Activated CD4-positive, alpha-beta T cell treated with anti-CD3 and anti-CD28 coated beads for 36 hours (primary cell): ENCODE measurements at places on chromosomes 2 and 18. TPM values are rescaled to one million over a fixed set of nuclear protein-coding genes. Genes with fewer than 3 reads are reported as not detected.

Gene FKBP7
- 3.4 TPM for total RNA-seq

DNA sequence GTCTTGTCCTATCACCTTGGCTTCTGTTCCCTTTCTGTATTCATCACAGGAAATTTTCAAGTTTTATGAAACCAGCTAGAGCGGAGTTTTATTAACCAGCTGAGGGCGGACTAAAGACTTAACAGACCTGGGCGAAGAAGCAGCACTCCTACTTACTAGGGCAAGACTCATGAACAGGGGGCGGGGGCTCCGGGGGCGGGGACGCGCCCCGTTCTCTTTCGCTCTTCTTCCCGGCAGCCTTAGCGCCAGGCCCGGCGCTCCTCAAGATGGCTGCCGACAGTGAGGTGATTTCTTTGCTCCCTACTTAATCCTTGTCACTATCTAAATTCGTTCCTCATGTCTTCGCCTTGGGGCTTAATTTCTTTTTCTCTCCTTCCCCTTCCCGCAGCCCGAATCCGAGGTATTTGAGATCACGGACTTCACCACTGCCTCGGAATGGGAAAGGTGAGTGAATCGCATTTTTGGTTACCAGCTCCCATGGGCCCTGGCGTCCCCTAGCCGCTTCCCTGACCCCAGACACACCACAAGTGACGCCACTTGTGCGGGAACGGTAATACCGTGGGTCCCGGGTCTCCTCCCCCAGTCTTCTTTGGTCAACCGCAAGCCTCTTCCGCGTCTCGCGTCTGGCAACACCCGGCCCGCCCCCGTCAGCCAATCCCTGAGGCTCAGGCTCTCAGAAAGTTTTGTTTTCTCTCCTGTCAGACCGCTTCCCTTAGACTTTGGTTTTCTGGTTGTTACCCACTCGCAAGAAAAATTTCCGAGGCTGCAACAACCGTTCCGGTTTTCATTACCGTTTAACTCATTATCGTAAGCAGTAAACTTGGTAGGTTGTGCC is at the start of gene RAB3GAP1:
Gene RAB3GAP1, plus strand, starts transcription at position 251 of the 835 bp plus-strand sequence. Its CDS starts 16 bp downstream, at position 267.
- peak; percentile 96 for DNase-seq

Gene OSBPL6
- total RNA-seq: 3.3 TPM

GRCh38 chr2:111653103-111653624 is 230.8 kb downstream of the ANAPC1 start:
- no peak for DNase-seq

DNA sequence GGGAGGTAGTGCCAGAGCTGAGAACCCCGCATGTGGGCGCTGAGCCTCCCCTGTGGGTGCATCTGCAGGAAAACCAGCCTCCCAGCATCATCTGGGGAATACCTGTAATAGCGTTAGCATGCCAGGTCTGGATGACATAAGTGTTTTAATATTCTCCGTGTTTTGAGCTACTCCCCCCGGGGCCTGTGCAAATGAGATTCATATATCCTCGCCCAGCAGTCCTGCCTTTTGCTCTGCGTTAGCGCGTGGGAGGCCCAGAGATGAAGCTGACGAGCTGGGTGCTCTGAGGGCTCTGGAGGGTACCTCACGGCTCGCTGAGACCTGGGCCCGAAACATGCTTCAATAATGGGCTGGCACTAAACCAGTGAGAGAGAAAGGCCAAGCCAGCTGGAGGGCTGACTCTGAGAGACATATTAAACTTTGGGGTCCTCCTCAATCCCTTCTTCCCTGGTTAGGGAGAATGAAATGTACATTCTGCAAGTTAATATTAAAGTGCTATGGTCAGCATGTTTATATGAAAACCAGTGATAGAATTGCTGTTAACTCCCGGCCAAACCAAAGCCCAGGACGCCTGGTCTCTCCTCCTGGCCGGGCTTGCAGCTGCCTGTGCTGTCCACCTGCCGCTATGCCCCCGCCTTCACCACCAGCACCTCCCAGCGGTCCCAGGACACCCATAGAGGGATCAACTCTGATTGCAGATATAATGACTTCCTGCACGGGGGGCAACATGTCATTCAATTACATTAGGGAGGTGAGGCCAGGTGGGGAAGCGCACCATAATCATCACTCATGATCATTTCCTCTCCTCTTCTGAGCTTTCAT is 77.0 kb downstream of the EDAR start:
- DNase-seq: no peak

DNA sequence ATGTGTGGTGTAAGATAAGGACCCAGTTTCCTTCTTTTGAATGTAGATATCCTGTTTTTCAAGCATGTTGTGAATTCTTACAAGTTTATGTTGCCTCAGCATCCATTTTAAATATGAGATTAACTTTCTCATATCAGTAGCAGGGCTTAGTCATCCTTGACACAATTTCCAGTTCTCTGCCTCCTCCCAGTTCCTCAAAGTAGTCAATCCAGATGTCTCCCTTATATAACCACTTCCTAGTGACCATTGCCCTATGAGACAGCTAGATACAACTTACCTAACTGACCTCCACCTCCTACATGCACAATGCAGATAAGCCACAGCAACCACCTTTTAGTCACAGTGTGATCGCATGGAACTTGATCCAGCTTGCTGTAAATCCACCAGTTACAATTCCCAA is 269.2 kb upstream of the ZNF521 start:
- no peak for DNase-seq

Gene AQP12A
- total RNA-seq: not detected

DNA sequence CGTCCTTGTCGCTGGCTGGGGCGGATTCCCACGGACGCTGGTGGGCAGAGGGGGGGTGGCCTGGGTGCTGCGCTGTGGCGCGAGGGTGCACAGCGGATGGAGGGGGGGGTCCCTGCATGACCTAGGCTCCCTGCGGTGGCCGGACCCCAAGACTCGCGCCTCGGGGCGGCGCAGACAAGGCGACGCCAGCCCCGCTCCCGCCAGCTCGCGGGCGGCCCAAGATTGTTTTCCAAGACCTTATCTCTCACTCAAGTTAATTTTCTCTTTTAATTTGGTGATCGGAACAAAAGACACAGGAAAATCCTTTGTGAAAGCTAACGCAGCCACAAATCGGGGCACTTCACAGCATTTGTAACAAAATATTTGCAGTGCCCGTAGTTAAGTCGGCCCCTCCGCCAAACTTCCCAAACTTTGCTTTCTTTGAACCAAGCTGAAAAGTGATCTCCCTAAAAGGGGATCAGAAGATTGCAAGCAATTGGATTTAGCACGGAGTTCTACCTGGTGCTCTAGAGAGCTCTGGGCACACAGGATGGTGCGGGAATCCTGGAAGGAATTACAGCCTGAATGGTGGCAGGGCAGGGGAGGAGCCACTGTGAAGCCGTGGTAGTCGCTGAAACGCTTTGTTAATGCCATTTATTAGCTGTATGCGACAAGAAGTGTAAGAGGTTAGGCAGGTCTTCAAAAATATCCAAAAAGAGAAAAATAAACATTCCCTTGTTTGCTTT is 4.8 kb upstream of the ID2 start:
- no peak for DNase-seq

Gene RGPD4
- 0.19 TPM for total RNA-seq

- no peak for DNase-seq
These were observed 5.9 kb downstream of the TWSG1 start for GRCh38 chr18:9340472-9340871.

- DNase-seq: no peak
These were observed 121.0 kb upstream of the XPO1 start for GRCh38 chr2:61658841-61659780.

Gene HSBP1L1
- 16.9 TPM for total RNA-seq

- no peak for DNase-seq
These were observed 8.9 kb upstream of the RPRM start for GRCh38 chr2:153487448-153487847.

Gene WNT6
- total RNA-seq: not detected

- no peak for DNase-seq
These were observed 5.9 kb downstream of the MBOAT2 start for GRCh38 chr2:8997631-8998030.

GRCh38 chr2:29361231-29361630 is 246.0 kb downstream of the CLIP4 start:
- no peak for DNase-seq

GRCh38 chr18:23871410-23871809 is 143.1 kb upstream of the TTC39C start:
- DNase-seq: peak; percentile 63

DNA sequence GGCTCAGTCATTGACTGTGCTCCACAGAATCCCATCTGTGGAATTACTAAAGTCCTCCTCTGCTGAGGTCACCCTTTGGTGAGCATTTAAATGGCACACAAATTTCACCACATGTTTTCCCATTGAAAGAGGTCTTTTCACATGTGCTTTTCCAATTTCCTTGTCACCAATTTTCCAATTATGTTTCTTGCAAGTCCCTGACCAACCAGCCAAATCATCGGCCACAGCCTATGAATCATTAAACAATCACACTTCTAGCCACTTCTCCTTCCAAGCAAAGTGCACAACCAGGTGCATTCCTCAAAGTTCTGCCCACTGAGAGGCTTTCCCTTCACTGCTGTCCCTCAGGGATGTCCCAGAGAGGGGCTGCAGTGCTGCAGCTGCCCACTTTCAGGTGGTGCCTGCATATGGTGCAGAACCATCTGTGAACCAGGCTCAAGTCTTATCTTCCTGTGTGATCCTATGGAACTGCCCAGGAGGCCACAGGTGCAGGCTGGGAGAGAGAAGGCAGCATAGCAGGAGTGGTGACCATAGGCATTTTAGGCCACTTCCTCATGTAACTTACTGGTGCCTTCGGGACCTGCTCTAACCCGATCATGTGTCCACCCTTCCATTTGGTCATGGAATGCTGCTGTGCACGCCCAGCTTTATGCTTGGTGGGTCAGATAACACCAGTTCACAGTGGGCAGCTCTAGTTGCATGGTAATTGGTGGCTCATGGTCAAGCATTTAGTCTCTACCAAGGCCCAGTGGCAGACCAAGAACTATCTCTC is 153.0 kb downstream of the SEPTIN10 start:
- DNase-seq: no peak

GRCh38 chr2:190627448-190628412 is 21.2 kb upstream of the NAB1 start:
- peak; percentile 38 for DNase-seq

Gene SLC40A1
- total RNA-seq: 4.2 TPM

DNA sequence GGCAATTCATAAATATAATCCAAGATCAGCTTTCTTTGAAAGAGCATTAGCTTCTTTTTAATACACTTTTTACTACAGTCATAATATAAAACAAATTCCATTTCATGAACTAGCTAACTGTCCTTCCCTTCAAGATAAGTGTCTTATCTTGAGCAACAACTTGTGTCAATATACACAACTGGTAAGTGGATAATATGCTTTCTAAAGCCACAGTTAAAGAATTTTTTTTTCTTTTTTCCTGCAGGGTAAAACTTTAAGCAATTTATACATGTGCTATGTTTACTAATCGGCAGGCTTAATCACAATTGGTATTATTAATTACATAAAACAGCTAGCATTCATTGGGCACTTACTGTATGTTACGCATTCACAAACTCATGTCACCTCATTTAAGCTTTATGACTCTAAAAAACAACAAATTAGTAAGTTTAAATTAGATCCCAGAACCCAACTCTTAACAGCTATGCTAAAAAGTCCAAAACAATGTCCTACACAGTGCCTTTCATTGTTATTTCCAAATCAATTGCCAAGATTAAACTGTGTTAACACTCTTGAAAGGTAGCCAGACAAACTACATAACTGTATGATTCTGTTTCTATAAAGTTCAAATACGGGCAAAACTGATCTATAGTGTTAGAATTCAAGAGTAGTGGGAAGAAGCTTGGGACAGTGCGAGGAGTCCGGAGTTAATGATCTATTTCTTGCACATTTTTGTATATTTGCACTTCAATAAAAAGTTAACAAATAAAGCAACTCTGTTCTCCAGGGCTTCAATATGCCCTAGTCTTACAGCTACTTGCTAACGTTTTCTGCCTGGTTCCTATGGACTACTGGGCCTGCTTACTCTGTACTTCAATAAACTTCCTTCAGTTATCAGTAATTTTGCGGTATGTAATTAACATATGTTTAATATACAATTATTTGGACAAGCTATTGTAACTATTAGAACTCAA is 6.0 kb downstream of the TXNL1 start:
- no peak for DNase-seq

Gene ASTL
- total RNA-seq: 2.8 TPM

DNA sequence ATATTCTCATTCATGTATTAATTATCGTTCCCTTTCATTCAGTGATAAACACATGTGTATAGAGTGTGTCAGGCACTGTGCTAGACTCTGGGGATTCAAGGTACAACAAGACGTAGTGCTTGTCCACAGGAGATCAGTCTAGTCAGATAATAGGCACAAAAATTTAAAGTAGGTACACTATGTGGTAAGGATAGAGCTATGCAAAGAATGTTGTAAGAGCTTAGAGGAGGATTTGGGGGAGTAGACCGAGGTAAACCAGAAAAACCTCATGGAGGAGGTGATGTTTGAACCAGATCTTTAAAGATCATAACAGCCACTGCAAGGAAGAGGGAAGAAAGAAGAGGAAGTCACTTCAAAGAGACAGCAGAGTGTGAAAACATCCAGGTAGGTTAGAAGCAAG is 256.9 kb upstream of the DDX18 start:
- no peak for DNase-seq

Gene ALPI
- not detected for total RNA-seq

Gene MOGAT1
- not detected for total RNA-seq

Gene UGT1A10
- not detected for total RNA-seq

DNA sequence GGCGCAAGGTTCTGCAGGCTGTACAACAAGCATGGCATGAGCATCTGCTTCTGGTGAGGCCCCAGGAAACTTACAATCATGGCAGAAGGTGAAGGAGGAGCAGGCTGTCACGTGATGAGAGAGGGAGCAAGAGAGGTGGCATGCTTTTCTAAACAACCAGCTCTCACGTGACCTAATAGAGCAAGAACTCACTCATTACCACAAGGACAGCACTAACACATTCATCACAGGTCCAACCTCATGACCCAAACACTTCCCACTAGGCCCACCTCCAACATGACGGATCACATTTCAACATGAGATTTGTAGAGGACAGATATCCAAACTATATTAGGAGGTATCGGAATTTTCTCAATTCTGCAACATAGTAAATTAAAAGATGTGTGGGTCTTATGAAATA is 108.8 kb upstream of the DLX2 start:
- DNase-seq: no peak

DNA sequence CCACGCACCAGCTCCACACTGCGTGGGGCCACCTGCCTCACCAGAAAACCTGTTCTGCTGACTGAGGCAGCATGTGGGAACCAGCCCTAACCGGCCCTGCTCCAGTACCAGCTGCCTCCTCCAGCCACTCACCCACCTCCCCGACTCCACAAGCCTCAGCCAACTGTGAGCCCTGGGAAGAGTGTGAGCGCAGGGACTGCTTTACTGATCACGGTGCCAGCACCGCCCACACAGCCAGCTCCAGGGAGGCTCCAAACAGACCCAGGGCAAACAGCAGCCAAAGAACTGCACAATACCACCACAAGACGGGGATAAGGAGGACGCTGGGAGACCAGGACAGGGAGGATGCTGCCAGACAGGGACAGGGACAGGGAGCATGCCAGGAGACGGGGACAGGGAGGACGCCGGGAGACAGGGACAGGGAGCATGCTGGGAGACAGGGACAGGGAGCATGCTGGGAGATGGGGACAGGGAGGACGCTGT is 28.4 kb downstream of the EIPR1 start:
- no peak for DNase-seq

Gene FBXO41
- 29.5 TPM for total RNA-seq

GRCh38 chr2:105005181-105005951 is 32.5 kb upstream of the MRPS9 start:
- no peak for DNase-seq

GRCh38 chr2:46703588-46703987 is 212.0 kb downstream of the MCFD2 start:
- no peak for DNase-seq
